ENCODE measurements at places on chromosomes 12 and 14.

GRCh38 chr14:25050269-25051150, 563 bp upstream of the STXBP6 start:
- DNase-seq, result no peak

GRCh38 chr12:82740129-82741000, 53.7 kb downstream of the TMTC2 start:
- DNase-seq, result no peak

GRCh38 chr12:58529114-58529665, 391.1 kb downstream of the LRIG3 start:
- DNase-seq, result no peak

DNA sequence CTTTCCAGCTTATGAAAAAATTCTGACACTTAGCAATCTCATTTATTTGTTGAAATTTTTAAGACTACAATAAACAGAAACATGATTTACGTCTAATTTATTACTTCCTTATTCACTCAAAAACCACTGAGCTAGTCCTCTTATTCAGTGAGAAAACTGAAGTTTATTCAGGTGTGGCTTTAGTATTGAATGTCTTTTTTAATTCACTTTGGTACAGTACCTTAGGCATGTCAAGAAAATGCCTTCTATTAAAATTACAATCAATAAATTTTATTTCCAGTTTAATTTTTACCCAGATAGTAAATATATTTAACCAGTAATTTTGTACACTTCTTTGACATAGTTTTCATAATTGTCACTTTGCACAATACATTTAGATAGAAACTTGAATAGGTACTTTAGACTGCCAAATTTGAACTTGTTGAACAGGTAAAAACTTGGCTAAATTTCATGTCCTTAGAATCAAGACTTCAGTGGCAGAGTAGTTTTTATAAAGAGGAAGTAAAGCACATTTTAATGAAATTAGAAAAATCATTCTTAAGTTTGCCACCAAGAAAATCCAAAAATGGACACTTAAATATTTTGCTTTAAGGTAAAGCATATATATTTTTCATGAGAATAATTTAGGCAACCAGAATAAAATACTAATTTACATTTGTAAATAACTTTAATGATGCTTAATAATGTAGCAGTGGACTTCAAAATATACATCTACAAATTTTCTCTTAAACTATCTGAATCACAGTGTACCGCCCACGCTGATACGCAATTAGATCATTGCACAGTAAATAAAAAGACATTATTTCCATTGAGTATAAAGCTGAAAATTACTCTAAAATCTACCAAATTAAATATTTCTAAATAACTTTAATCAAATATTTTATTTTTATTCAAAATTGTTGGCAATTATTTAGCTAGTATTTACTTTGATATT, 159.1 kb downstream of the RASSF9 start:
- DNase-seq, result no peak

- DNase-seq, result no peak
Measured at GRCh38 chr14:34203251-34203722, 252.4 kb upstream of the EGLN3 start.

DNA sequence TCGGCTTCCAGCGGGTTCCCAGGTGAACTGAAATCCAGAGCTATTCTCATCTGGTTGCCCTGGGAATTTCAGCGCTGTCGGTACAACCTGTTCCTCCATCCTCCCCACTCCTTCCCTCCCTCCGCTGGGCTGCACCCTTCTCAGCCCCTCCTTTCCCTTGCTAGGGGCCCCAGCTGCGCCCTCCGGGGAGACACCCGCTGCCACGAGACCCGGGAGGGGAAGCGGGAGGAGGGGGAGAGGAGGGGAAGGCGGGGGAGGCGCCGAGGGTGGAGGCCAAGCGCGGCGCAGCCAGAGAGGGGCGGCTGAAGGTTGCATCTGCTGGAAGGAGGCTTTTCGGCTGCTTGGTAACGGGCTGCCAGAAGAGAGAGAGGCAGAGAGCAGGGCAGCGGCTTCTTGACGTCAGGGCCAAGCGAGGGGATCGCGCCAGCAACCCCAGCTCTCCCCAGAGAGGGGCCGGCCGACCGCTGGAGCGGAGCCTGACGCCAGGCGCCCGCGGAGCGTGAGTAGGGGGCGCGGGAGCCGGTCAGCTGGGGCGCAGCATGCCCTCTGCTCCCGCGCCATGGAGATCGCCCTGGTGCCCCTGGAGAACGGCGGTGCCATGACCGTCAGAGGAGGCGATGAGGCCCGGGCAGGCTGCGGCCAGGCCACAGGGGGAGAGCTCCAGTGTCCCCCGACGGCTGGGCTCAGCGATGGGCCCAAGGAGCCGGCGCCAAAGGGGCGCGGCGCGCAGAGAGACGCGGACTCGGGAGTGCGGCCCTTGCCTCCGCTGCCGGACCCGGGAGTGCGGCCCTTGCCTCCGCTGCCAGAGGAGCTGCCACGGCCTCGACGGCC, at the start of gene KCNA5:
KCNA5 (plus strand) TSS at position 291 of the 831 bp plus-strand sequence; CDS start at position 560, 269 bp downstream.
- no peak for DNase-seq

GRCh38 chr12:26121323-26122060, 3.3 kb downstream of the BHLHE41 start:
- DNase-seq, result no peak

All from upper lobe of right lung (tissue), 1 donor.